ENCODE measurements at places on chromosomes 3 and 15.

DNA sequence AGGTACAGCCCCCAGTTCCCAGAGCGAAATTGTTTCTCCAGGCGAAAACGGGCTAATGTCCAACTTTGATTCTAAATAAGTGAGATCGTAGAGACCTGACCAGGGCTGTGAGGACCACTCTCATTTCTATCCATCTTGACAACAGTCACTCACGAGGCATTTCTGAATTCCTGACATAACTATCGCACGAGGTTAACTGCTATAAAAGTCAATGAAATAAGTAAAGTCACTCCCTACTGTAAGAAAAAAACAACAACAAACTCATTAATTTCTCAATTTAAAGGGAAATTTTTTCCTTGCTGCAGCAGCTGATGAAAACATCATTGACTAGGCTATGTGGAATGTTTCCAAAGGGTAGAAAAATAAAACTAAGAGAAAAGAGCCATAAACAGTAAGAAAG is 69.1 kb downstream of the GREM1 start:
- peak; percentile 13 for DNase-seq

GRCh38 chr3:127796831-127797150 is 25.5 kb downstream of the MGLL start:
- DNase-seq: no peak

DNA sequence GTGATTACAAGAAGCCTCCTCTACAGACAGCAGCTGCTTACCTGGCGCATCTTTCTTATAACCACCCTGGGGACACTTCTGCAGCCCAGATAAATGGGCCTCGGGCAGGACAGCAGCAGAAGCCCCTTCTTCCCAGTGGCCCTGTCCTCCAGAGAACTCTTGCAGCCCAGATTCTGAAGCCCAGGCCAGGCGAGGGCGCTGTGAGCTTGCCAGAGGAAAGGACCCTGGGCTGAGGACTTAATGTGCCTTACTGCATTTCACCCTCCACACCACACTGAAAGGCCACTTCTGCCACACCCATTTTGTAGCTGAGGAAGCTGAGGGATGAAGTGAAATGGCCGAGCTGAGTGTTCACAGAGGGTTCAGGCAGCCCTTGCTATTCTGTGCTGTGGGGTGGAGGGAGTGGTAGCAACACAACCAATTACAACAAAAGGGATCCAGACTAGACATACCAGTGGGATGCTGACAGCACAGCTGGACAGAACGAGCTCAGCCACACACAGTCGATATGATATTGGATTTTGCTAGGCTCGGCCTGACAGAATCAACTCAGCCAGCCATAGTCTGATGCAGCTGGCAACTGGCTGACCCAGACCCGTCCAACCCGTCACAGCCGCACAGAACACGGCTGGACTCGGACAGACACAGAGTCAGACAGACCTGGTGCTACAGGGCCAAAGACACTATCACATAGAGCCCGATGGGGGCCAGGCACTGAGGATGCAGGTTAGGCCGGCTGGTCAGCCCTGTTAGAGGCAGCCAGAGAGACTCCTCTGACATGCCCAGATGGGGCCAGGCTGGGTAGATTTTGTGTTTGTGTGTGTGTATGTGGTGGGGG is 7.3 kb downstream of the ACOX2 start:
- no peak for DNase-seq

GRCh38 chr3:60659098-60659497 is 592.2 kb downstream of the FHIT start:
- DNase-seq: no peak

- DNase-seq: peak; percentile 71
Observed at GRCh38 chr15:82875411-82876003, 66.1 kb downstream of the WHAMM start.

DNA sequence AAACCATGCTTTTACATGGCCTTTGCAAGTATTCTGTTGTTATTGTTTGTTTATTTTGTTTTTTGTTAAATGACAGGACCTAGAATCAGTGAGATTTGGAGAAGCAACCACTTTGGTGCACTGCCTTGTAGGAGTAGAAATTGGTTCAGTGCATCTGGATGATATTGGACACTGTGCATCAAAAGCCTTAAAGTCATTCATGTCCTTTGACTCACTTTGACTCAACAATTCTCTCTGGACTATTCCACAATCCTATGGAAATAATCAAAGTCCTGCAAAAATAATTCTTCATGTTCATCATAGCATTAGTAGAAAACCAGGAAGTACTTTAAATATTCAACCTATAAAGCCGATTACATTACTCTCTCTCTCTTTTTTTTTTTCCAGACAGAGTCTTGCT is 224.8 kb downstream of the ABHD5 start:
- DNase-seq: no peak

DNA sequence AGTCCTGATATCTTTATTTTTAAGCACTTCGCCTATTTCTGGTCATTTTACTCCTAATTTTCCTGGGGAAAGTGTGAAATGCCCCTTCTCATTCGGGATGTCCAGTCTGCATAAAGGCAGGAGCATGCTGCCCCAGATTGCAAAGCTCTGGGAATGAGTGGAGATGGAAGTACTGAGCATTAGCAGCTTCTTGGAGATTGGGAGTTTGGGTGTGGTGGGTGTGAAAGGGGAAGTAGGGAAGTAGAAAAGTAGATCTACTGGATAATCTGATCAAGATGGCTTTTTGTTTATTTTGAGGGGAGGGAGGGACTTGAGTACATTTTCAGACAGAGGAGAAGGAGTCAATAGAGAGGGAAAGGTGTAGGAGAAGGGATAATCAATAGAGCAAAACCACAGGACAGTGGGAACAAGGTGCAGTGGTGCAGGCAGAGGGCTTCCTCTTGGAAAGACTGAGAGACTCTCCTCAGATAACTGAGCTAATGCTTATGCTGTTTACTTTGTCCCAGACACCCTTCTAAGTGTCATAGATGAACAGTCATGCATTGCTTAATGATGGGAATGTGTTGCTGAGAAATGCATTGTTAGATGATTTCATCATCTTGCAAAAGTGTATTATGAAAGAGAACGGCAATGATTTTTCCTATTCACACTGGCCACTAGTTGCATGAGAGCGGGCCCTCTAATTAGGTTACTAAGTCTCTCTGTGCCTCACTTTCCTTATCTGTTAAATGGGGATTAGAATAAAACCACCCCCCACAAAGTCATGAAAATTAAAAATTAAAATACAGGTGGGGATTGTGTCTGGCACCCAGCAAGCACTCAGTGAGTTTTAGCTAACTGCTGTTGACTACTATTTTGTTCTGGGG is 45.5 kb downstream of the PHLDB2 start:
- peak; percentile 96 for DNase-seq

GRCh38 chr15:80577552-80578205 is 117.4 kb upstream of the ABHD17C start:
- DNase-seq: no peak

GRCh38 chr15:71812966-71813722 is 2.8 kb downstream of the NR2E3 start:
- no peak for DNase-seq

- peak; percentile 83 for DNase-seq
Observed at GRCh38 chr3:138081371-138082084, 33.9 kb downstream of the DZIP1L start.

DNA sequence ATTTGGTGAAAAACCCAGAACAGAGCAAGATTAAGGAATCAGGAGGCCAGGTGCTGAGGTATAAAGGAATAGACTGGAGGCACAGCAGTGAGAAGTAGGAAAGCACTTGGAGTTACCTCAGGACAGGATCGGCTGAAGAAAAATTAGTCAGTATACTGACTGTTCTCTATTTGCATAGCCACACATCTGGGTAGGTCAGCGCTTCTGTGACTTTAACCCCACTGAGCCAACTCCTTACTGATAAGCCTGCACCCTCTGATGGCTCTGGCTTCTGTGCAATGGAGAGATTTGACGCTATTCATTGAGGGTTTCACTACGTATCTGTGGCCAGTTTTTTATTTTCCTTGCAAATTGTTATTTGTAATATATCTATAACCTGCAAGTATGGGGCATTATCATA is 22.3 kb downstream of the MECOM start:
- DNase-seq: no peak

DNA sequence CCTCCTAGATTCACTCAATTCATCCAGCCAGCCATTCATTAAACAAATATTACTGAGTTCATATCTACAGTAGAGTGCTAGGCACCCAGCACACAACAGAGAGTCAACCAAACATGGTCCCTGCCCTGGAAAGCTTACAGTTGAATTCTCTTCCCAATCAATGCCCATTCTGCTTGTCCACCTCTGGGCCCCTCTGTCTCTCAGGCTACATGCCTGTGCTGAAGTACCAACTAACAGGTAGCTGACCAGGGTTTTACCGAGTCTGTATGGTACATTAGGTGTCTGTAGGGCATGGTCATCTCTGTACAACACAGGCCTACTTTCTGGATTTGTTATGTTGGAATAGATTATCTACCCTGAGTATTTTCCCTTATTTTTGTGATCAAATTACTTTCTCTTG is 23.3 kb downstream of the PLD1 start:
- no peak for DNase-seq

DNA sequence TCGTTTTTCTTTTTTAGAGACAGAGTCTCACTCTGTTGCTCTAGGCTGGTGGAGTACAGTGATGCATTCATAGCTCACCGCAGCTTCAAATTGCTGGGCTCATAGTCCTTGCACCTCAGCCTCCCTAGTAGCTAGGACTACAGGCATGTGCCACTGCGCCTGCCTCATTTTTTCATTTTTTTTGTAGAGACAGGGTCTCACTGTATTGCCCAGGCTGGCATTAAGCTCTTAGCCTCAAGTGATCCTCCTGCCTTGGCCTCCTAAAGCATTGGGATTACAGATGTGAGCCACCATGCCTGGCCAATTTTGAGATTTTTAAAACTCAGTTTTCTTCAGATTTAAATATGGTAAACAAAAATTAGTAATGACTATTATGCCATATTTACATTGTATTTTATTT is 29.0 kb downstream of the SKIL start:
- no peak for DNase-seq

DNA sequence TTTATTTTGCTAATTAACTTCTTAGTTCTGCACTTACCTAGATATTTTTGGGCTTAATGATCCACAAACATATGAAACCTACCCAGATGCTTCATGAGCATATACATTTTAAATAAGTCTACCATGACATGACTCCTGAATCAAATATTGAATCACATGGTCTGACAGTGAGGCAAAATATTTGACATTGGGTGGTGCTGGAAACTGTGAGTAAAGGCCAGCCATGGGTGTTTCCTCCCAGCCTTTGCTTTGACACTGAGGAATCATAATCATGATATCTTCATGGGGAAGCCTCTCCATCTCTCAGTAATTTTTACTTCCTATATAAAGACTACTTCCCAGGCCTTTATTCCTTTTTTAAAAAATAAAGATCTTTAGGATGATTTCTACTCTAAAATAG is 22.8 kb upstream of the SSR3 start:
- DNase-seq: peak; percentile 12

Measured in fibroblast of lung (primary cell).